ENCODE measurements at places on chromosomes 12 and 14.

DNA sequence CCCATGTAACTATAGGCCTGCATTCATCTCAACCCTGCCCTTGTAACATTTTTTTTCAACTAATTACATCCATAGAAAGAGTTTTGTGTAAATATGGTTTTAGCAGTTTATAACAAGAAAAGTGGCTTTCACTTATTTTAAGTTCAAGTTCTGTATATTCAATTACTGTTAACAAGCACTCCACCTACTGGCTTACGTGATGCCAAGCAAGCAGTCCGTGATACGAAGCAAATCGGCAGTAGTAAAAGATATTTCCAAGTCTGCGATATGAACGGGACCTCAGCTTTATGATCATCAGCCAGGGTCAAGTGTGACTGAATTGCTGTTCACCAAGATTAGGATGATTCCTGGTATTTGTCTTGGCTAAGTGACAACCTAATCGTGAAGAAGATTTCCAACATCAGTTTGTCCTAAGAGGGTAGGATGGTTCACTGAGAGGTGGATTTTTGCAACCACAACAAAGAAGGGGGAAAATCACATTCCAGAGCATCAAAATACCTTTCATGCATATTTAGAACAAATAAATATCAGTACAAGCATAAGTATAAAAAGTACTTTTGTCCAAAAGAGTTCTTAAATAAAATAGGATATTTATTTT lies 456.2 kb downstream of the FOXG1 start:
- DNase-seq = no peak

- no peak for DNase-seq
Measured at GRCh38 chr12:106049105-106049504, 89.6 kb downstream of the NUAK1 start.

- DNase-seq = no peak
Measured at GRCh38 chr12:118398940-118399339, 22.6 kb downstream of the SUDS3 start.

- no peak for DNase-seq
Measured at GRCh38 chr12:26845057-26845666, 12.2 kb upstream of the ITPR2 start.

GRCh38 chr12:716506-716905 lies 35.9 kb upstream of the WNK1 start:
- DNase-seq = no peak

DNA sequence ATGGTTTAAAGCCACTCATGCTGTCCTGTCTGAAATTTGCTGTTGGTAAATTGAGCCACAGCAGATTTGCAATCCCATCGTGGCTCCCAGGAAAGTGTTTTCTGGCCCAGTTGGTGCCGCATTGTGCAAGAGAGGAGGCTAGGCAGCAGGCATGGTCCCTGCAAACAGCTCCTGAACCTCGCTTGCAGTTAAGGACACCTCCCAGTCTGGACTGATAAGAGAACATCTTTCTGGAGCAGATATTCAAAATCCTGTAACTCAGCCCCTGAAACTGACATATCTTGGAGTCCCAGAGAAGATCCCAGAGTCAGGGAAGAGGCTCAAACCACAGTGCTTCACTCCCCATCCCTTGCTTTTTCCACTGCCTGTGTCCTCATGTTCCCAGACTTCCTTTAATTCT lies 328.6 kb upstream of the FKBP4 start:
- no peak for DNase-seq
